ENCODE measurements at places on chromosomes 16 and 17.

- peak; percentile 80 for DNase-seq
These were observed 79.0 kb downstream of the RPA1 start for GRCh38 chr17:1908699-1909309.

- DNase-seq: no peak
These were observed 10.6 kb downstream of the PHF12 start for GRCh38 chr17:28940675-28941074.

DNA sequence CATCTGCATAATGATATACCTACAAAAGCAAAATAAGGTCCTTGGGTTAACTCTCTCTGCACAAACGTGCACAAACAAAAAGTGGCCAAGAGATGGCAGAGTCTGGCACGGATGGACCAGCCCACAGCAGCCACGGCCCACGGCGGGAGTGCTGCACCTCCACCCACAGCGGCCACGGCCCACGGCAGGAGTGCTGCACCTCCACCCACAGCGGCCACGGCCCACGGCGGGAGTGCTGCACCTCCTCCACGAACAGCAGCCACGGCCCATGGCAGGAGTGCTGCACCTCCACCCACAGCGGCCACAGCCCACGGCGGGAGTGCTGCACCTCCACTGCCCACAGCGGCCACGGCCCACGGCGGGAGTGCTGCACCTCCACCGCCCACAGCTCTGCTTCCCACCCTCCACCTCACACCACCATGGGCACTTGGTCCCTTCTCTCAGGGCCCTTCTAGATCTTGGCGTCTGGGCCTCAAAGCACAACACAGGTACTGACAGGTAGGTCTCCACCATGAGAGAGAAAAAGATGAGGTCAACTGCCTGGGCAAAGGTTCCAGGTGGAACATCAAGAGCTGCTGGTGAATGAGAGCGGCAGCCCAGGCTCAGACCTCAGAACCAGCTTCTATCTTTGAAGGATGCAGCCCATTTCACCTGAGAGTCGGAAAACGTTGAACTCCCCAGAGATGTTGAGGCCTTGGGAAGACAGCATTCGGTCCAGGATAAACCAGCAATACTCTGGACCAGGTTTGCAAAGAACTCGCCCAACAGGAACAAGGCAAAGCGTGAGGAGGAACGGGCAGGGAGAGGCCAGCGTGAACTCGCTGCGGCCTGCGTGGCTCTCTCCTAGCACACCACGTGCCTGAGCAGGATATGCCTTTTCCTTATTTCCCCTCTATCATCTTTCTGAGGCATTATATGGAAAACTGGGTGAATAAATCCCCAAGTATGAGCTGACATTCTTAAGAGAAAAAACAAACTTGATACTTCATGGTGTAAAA, 124.5 kb downstream of the ZNF778 start:
- DNase-seq: no peak

GRCh38 chr17:67386965-67387551, 10.0 kb downstream of the PITPNC1 start:
- DNase-seq: peak; percentile 75

DNA sequence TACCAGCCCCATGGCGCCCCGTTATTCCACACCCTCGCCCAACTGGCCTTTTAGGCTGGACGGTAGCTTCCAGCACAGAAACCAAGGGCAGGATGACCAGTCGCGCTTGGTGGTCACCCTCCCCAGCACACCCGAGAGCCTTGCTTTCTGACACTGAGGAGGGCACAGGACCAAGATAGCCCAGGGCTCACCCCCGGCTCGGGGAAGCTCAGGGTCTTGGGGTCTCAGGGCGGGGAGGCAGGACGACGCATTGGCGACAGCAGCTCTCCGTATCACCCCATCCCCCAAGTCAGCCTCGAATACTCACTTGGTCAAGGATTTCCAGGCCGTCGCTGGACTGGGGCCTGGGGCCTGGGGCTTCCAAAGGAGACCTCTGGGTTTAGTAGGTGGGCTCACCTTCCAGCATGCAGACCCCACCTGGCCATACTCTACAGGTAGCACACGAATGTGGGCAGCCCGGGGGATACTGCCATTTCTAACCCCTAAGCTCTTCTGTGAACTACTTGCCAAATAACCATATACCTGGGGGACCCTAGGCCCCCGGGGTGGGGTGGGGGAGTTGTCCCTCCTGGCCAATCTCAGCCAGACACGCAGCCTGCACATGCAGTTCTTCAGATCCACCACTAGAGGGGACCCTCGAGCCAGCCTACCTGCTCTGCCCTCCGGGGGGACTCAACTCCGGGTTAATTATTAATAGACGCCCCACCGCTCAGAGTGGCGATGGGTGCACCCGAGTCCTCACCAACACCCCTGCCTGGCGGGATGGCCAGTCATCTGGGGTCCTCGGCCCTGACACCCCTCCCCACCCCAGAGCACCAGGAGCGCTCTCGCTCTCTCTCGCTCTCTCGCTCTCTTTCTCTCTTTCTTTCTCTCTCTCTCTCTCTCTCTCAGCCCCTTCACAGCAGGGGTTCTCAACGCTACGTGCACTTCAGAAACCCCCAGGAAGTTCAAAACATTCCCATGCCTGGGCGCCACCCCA, 30.0 kb downstream of the TBC1D16 start:
- DNase-seq: peak; percentile 82

DNA sequence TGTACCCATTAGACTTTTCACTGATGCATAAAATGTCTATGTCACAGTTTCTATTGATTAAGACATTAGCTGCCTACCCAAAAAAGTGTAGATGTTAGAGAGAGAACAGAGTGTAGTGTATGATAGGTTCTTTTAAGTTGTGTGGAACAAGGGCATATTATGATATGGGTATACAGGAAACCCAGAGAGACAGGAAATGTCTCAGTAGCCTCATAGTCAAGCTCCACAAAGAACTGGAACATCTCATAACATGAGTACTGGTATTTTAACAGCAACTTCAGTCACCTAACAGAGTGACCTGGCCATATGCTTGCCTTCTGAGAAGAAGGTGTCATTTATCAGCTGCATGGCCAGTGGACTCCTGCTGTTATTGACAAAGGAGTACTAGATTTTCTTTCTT, 128.1 kb downstream of the RGS9 start:
- no peak for DNase-seq

- peak; percentile 97 for DNase-seq
These were observed at the start of gene C1QL1 for GRCh38 chr17:44968225-44969143. C1QL1 (minus strand) TSS chr17:44968303; CDS start chr17:44968048, 255 bp downstream.

GRCh38 chr16:57377080-57377841, 5.0 kb downstream of the CX3CL1 start:
- DNase-seq: peak; percentile 75

DNA sequence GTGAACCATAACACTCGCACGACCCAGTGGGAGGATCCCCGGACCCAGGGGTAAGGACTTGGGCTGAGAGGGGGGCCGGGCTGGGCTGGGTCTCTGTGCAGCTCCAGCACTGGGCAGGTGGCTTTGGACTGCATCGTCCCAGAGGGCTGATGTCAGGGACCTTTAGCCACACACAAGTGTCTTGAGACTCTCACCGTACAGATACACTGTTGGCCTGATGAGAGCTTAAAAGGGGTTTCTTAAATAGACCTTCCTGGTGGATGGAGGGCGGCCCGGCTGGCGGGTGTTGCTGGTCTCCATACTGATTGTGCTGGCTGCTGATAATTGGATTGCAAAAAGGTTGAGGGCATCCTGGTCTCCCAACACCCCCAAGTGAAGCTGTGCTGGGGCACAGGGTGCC, 21.7 kb upstream of the CLEC18A start:
- DNase-seq: no peak

DNA sequence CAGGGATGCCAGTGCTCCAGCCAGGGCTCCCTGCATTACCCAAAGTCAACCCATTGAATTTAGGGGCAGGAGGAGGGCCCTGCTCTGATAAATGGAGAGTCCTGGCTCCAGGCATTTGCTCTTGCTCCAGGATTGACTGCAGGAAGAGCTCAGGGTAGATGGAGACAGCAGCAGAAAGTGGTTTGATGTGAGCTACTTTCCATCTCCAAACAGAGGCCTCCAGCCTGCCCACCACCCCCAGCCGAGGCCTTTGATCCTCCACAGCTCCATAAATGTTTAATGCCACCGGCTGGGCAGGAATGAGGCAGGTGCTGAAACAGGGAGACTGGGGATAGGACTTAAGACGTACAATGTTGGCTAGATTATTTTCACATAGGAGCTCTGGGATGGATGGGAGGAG, 4.3 kb upstream of the SEZ6 start:
- DNase-seq: no peak

GRCh38 chr17:17793378-17794214, 43.2 kb downstream of the SREBF1 start:
- no peak for DNase-seq

DNA sequence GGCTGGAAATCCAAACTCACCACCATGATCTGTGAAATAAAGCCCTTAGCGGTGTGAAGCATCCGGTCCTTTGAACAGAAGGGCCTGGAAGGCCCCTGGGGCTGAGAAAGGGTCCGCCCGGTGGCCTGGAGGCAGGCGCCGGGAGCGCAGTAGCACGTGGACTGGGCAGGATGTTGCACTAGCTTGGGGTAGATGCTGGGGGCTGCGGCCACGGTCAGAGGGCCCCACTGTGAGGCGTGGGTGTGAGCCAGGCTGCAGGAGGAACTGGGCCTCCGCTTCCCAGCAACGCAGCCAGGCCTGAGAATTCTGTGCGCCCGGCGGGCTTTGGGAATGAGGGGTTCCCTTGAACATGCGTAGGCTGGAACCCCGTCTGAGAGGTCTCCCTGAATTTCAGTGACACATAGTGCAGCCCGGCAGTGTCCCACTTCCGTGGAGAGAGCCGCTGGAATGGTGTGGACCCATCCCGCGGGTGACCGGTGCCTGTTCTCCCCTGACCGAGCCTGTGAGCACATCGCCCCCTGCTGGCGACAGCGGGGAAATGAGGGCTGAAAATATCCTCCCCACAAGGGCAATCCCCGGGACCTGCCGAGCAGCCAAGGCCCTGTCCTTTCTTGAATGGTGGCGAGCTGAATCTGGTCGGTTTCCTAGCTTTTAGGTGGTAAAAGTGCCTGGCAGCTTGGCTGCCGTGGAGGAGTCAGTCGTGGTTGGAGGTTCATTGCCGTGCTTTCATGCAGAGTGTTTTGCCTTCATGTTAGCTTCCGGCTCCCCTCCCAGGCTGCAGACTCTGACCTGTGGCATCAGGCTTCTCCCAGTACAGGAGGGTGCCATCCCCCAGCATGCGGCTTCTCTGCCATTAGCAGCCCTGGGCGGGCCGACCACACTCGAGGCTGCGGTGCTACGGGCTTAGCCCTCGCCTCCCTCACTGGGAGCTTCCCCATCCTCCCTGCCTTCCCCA, 43.8 kb downstream of the DNAJA2 start:
- peak; percentile 76 for DNase-seq

DNA sequence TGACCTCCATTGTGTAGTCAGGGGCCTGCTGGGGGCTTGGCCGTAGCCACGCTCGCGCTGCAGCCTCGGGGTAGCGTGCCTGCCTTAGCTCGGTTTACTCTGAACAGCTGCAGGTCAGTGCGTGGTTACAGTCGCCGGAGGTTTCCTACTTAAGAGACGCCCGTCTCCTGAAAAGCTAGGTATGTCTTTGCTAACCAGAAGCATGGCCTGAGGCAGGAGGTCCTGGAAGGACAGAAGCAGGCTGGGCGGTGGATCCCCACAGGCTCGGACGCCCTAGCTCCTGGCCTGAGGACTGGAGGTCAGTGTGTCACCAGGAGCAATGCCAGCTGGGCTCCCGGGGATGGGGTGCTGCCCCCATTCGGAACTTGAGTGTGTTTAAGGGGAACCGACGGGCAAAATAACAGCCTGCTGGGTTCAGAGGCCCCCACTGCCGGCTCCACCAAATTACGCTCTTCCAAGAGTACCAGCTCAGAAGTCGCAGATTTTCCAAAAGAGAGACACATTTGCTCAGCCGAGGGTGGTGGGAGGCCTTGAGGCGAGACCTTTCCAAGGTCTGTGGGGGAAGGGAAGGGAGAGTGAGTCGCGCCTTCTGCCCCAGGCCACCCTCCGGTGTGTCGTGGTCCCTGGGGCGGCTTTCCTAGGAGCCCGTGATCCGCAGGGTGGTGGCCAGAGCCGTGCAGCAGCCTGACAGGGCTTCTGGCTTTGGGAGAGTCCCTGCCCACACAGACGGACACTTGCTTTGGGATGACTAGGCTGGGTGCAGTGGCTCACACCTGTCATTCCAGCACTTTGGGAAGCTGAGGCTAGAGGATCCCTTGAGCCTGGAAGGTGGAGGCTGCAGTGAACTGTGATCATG, 3.9 kb upstream of the GNG13 start:
- peak; percentile 34 for DNase-seq

GRCh38 chr17:42178817-42179216, 2.1 kb downstream of the KCNH4 start:
- DNase-seq: peak; percentile 27

DNA sequence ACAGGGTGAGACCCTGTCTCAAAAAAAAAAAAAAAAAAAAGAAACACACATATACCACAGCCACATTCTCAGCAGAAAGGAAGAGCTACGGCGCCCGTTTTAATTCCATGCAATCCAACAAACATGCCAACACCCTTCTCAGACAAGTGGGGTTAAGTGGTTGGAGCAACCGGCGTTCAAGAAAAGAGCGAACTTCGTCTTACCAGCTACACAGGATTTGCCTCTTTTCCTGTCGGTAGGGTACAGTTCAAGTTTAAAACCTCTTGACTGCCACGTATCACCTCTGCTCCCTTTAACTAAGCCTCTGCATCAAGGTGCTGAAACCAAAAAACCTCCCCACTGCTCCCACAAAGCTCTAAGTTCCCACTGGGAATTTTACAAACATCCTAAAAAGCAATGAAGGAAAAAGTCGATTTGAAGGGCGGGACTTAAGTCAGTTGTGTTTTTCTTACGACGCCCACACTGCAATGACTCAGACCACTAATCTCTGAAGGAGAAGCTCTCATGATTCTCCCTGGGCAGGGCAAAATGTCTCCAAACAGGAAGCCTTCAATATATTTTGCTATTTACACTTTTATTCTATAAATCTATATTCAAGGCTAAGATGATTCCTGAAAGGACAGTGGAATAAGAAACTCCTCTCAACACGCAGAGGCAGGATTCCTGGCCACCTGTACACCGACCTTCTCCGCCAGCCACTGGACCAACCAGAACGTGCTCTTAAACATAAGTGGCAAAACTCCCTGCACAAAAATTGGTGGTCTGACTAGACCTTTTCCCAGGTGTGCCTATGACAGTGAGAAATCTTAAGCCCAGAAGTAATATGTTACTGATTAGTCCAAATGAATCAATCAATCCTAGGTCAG, 18.8 kb downstream of the SRP68 start:
- DNase-seq: no peak

DNA sequence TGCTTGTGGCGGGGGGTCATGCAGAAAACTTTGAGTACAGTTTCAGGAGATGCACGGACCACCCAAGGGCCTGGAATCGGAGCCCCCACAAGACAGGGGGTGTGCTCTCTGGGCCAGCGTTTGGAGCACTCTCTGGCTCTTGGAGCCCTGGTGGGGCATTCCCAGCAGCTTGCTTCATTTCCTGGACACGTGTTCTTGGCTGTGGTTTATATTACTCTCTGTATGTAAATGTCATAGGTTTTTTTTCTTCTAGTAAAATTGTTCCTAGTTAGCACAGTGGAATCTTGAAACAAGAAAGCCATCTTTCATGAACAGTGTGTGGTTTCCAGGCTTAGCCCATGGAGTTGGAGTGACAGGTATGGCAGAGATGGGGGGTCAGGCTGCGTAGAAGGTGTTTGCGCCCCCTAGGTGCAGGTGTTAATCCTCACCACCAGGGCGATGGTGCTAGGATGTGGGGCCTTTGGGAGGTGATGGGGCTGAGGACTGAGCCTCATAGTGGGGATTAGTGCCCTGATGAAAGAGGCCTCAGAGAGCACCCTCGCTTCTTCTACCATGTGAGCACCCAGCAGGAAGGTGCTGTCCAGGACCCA, 79.8 kb downstream of the JPH3 start:
- peak; percentile 30 for DNase-seq

GRCh38 chr16:30786936-30787612, at the start of gene ZNF629:
ZNF629 (minus strand) TSS chr16:30787205; CDS start chr16:30784482, 2,723 bp downstream.
- DNase-seq: peak; percentile 75

Measured in DMS53 (cell line).